GM04503 (cell line): ENCODE measurements at places on chromosomes 6 and 20.

DNA sequence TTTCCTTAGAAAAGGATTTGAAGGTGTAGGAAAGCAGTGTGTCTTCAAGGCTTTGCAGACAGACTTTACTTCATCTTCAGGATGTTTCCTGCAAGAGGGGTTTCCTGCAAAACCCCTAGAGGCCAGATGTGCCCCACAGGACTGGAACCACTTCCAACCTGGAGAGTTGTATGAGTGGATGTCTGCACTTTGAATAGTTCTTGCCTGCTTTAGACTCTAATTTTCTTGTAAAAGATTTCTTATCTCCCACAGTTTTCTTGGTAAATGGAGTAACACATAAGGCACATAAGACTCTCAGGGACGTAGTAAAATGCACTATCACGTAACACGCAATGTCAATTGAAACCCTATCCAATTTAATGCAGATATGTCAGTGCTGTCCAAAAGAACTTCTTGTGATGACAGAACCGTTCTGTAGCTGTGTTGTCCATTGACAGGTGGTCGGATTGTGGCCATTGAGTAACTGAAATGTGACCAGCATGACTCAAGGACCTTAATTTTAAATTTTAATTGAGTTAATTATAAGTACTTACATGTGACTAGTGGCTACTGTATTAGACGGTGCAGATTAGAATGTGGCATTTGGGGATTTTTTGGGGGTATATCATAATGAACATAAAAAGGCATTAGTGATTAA lies 118.7 kb downstream of the JARID2 start:
- no peak for DNase-seq

DNA sequence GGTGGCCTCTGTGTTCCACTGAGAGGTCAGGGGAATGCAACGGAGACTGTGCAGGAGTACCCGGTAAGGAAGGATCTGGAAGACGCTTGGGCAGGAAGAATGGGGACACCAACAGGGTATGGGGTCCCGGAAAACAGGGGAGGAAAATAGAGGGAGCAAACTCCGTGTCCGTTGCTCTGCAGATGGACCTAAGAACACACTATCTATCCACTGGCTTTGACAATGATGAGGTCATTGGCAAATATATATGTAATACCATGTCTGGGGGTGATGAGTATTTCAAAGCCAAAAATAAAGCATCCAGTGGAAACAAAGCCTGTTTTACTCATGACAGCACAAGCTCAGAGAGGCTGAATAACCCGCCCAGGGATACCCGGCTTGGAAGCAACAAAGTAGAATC lies 80.2 kb downstream of the BMP7 start:
- no peak for DNase-seq

DNA sequence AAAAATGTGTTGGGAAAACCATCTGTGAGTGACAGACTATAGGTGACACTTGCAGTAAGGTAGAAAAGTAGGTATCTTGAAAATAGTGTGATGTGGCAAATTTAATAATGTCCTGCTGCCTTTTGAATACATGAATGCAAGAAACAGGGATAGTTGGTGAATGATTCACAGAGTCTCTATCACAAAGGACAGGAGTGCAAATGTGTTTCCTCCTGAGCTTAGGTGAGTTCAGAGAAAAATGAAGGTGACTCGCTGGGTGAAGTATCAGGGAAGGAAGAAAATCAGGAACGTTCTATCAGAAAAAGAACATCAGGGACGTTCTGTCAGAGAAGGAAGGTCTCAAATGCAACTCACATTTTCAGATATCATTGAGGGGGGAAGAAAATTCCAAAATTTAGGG lies 557.8 kb upstream of the SLC35B3 start:
- DNase-seq, result no peak

DNA sequence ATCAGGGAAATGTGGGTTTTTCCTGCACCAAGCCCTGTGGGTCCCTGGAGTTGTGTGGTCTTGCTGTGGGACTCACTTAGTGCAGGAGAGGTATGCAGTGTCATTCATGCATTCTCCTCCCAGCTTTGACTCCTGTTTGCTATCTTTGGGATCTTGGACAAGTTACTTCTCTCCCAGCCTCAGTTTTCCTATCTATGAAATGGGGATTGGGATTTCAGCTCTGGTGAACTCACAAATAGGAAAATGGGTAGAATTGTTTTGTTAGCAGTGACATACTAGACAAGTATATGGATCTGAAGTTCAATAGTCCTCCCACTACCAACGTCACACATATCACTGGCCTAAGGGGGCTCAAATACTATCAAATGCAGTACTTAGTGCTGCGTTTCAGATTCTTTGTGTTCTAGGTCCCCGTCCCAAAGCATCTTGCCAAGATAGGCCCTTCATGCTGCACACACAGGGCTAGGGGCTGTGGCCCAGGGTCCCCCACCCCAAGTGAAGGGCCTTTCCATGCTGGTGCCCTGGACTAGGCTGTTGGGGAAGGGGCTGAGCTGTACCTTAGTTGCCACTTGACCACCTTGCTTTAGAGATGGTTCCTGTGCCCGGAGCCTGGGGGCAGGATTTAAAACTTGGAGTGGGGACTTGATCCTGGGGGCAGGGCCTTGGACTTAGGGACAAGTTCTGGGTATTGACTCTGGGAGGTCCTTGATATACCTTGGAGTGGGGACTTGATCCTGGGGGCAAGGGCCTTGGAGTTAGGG lies 98.0 kb downstream of the TOX2 start:
- no peak for DNase-seq

GRCh38 chr6:33740204-33740608 lies 6.5 kb downstream of the IP6K3 start:
- DNase-seq, result no peak

DNA sequence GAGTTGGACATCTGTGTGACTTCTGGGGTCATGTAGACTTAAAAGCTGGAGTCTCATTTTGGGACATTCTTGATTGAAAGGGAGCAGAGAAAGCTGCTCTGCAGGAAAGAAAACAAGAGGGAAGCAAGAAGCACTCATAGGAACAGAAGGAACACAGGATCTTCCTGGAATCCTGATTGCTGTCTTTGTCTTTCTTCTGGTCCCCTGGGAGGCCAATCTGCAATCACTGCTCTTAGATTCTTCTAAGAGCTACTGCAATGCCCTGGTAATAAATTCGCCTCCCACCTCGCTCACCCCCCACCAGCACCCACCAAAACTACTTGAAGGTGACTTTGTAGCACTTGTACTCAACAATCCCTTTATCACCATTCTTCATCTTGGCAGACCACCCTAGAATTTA lies 51.8 kb downstream of the SLC35B3 start:
- no peak for DNase-seq

DNA sequence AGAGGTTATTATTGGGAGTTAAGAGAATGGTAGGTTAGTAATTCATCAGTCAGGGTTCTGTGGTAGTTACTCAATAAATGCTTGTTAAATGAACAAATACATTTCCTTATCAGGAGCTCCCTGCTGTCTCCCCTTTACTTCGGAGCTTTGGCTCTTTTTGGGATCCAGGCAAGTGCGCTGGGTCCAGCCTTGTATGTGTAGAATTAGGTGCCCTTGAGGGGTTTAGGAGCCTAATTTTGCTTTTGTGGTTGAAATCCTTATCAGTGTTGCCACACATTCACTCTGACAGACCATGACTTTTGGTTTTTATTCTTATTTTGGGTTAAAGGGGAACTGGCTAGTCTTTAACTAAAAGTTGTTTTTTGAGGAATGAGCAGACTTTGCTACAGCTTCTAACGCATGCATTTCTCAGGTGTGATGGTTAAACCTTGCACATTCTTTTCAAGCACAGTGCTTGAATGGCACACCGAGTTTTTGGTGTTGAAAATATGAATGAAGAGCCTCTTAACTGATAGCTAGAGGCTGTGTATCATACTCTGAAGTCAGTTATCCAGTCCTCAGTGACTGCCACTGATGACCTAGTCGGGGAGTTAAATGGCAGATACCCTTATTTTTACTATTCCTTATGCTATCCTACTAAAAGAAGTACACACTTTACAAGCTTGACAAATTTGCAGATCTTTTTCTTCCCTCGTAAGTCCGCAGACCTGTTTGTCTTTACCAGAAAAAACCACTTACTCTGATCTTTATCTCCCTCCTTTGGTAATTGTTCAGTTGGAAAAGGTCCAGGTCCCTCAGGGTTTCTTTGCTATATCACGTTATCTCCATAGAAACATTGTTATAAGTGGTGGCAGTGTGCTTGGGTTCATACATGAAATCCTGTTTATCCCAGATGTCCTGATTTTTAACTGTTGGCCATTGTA lies 50.7 kb upstream of the PLCG1 start:
- no peak for DNase-seq

GRCh38 chr20:10390709-10391108 lies 43.3 kb downstream of the MKKS start:
- DNase-seq, result no peak
